ENCODE measurements at places on chromosomes 7 and 10.

DNA sequence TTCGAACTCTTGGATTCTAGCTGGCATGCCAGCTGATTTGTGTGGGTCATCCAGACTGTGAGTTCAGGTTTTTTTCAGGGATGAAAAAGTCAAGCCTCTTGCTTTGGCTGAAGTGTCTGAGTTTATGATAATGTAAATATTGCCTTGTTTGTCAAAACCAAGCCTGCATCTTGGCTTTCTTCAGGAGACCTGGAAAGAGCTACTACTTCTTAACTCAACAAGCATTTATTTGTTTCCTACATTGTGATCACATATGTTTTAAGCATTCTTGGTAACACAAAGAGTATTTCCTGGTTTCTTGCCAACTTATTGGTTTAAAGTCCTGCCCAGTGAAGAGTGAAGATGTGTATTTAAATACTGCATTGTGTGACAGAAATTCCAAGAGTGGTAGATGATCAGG lies 407.1 kb downstream of the LRMDA start:
- DNase-seq: no peak

DNA sequence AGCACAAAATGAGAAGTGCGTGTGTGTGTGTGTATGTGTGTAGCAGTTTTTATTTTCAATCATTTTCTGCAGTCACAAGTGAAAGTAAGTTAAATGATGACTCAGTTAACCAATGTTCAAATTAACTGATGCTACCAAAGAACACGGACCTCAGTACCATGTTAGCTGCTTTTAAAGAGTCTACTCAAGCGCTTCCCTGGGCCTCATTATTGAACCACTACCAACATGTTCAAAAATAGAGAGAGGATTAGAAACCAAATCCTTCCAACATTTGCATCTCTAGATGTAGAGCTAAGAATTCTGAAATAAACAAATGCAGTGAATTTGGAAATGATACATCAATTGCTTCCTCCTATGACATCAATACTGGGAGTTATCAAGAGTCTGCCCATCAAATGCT lies at the start of gene TAS2R39:
TSS of gene TAS2R39 (plus strand) at position 396 of the 400 bp plus-strand sequence. CDS start at position 396, 0 bp downstream.
- DNase-seq: no peak

GRCh38 chr10:28569506-28570159 lies 36.7 kb downstream of the WAC start:
- no peak for DNase-seq

- DNase-seq: no peak
Measured at GRCh38 chr7:104252409-104253134, 44.8 kb upstream of the ORC5 start.

- DNase-seq: no peak
Measured at GRCh38 chr7:151209588-151209987, 700 bp downstream of the H2BK1 start.

DNA sequence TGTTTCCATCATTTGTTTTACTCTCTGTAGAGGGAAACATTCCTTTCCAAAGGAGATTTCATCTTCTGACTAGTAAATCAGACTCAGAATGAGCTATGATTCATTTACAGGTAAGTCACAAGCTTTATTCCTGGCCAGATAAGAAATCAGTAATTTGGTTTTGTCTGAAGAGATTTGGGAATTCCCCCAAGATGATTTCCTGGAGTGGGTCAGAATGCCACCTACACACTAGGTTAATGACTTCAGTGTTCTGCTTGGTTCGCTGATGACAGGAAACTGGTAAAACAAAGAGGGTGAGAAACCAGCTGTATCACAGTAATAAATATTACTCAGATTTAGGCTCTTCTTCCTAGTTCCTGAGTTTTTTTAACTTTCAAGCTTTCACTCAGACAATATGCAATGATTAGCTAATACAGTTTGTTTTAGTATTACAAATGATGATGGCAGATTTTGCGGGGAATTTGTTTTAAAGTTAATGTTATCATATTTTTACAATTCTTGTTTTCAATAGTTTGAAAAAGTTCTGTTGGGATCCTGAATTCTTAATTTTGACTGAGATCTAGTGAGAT lies 8.3 kb upstream of the ASZ1 start:
- DNase-seq: no peak

GRCh38 chr7:155322530-155322929 lies 24.9 kb downstream of the INSIG1 start:
- DNase-seq: no peak

- DNase-seq: no peak
Measured at GRCh38 chr7:8119262-8119661, 142.7 kb downstream of the ICA1 start.

- DNase-seq: no peak
Measured at GRCh38 chr7:90654718-90655427, 58.8 kb downstream of the CDK14 start.

Data from NCI-H446 treated with DMSO at 0.1 percent for 48 hours (cell line).